Stimulated activated CD8-positive, alpha-beta memory T cell treated with anti-CD3 and anti-CD28 coated beads, Interleukin-7, amount 100 ng/mL, for 24 hours (primary cell): ENCODE measurements at places on chromosomes 4 and X.
A peak's percentile ranks its signal among the peaks of the same experiment; 100 is the strongest.

- no peak for DNase-seq
Measured at GRCh38 chr4:151901631-151902030, 140.8 kb upstream of the GATB start.

GRCh38 chrX:34619920-34620319, 37.2 kb downstream of the TMEM47 start:
- DNase-seq, result no peak

DNA sequence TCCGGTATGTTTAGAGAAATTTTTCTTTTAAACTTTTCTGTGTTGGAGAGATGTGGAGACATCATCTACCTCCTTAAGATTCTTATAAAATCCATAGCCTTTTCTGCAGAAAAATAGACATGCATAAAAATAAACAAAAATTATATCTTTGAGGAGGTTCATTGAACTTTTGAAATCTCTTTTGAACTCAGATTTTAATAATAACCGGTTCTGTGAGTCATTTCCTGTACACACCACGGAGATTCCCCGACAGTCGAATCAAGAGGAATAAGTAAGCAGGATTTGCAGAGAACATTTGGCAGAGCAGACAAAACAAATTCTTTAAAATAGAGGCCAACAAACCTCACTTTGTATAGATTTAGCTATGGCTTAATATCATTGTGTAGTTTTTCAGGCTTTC, 918.7 kb upstream of the POU3F4 start:
- no peak for DNase-seq

DNA sequence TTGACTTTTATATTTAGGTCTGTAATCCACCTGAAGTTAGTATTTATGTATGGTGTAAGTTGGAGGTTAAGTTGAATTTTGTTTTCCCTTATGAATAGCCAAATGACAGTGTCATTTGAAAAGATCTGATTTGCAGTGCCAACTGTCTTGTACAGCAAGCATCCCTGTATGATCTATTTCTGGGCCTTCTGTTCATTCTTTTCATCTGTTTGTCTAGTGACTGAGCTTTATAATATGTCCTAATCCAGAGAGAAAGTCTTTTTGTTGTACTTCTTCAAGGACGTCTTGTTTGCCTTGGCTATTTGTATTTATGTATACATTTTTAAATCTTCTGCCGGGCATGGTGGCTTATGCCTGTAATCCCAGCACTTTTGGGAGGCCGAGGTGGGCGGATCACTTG, 39.6 kb downstream of the CDKL5 start:
- DNase-seq, result no peak

DNA sequence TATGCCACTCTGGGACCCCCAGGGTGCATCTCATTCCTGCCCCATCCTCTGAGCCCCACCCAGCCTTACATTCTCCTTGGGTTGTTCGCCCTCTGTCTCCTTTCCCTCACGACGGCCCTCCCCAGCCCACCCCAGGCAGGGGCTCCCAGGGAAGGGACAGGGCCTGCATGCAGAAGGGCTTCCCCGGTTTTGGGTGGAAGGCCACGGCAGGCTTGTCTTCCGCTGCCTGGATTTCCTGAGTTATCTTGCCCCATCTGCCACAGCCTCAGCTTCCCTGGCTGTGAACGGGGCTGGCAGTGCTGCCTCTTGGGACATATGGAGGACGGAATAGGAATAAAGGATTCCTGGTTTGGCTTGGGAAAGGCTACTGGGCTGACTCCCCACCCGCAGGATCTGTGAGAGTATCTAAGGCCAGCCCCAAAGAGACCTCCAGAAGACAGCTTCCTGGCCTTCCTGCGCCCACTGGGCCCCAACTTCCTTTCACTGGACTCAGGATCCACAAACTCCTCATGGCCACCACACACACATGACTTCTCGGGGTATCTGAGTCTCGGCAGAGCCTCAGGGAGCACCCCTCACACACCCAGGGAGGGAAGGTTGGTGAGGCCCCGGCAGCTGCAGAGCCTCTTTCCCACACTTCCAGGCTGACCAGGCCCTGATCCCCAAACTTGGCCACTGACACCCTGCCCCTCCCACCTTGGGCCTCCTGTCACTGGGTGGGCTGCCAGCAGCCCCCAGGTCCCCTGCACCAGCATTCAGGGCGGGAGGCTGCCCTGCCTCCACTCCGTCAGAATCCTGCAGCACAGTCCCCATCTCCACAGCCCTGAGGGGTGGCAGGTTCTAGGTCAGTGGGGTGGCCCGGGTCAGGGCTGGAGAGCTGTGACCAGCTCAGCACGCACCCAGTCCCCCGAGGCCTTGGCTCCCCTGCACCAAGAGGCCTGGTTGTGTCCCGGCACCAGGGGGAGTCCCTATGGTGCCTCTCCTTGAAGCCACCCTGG, 3.5 kb upstream of the MXD4 start:
- DNase-seq, result no peak

DNA sequence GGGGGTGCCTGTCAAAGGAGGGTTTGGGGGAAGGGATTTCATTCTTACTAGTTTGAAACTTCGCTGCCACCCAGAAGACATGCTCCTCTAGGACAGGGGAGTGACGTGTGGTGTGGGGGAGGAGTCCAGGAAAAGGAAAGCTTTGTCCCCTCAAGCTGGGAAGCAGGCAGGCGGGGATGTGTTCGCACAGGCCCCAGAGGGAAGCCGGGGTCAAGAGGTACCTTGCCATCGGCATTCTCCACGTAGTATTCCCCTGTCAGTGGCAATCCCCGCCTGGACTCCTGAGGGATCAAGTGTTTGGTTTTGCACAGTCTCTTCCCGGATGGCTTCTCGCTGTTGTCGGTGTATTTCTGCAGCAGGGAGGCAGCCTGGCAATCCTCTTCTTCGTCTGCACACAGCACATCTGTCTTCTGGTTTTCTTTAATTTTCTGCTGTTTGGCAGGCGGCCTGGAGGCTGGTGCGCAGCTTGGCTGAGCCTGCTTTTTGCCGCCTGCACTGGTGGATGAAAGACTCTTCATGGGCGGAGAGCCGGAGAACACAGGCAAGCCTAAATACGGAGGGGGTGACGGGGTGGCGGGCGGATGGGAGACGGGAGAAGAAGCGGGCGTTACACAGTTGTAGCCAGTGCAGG, 35.1 kb downstream of the BCOR start:
- DNase-seq, result no peak

GRCh38 chr4:35087218-35087617, 1157.1 kb downstream of the ARAP2 start:
- no peak for DNase-seq

- no peak for DNase-seq
Measured at GRCh38 chrX:77428551-77428950, 18.6 kb upstream of the FGF16 start.

GRCh38 chr4:28799696-28800095, 1920.5 kb upstream of the PCDH7 start:
- DNase-seq, result no peak

DNA sequence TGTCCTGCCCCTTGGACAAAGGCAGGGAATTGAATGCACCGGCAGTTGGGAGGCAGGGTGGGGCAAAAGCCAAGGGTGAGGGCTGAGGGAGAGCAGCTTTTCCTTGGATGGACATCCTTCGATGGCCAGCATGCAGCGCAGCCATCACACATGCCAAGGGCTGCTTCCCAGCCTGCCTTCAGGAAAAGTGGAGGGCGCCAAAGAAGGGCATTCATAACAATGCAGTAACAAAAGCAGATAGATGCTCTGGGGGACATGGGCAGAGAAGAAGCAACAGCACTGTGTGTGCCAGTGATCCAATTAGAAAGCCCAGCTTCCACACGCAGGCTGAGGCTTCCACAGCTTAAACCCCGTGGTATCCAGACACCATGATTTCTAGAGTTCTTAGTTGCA, 71.5 kb downstream of the TSPAN5 start:
- no peak for DNase-seq

DNA sequence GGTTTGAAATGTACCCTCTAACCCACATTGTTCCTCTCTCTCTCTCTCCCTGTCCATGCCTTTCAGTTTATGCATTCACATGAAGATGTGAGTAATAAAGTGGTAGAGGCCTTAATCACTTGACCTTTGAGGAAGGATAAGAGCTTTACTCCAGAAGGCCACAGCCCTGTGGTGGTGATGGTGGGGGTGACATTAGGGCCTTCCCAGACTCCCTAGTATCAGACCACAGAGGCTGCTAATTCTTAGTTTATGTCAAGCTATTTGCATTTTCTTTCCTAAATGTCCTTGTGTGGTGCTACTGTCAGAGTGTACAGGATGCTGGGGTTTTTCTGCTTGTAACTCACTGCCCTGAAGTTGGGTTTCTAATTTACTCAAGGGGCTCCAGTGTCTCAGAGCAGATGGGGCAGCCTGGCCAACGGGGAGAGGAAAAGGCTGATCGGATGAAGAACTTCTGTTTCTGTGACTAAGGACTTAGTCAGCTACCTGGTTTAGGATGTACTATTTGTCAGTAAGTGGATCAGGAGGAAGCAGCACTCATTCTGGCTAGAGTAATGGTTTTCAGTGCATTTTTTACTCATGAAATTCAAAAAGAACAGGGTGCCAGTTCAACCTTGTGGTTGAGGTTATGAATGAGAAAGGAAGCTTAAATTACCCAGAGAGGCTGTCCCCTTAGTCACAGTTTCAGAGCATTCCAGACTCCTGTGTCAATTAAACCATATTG, 509.6 kb upstream of the DIPK2B start:
- DNase-seq, result peak; percentile 5
